ENCODE measurements at places on chromosomes 2 and 18.

DNA sequence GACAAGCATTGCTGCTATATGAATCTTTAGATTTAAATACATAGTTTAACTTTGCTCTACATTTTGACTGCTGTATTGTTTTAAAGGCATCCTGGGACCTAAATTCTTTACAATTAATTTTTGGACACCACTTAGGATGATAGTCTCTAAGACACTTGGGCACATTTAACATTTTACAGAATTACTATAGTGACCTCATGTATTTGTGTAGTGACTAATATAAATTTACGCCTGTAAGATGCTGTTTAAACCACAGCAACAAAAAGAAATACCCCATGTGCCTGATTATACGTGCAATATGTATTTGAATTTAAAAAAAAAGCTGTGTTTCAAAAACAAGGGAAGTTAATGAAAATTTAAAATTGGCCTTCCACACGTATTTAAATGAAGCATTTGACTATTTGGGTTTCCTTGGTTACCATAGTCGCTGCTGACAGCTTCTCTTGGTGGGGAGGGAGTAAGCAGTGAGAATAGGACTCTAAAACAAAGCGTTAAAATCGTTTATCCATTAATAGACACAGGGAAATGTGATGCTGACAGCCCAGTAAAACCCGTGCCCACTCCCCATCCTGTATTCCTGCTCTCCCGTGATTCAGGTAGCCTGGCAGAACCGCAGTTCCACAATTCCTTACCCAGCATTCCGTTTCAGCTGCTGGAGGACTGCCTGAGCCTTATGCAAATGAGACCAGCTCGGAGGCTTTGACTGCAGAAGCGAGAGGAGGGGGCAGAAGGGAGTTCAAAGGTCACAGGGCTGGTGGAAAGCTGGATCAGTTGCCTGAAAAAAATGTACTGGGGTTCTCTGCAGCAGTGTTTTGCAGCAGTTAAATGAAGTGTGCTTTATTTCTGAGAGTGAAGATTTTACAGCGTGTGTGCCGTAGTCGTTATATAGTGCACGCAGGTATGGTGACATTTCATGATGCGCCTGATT is 104.3 kb downstream of the CSRNP3 start:
- H3K27me3 ChIP-seq = peaks cover 17% of the 10 kb centered on the region
- no peaks in the 10 kb centered on the region for H3K4me1 ChIP-seq
- H3K27ac ChIP-seq = no peak overlapping the region
- H3K36me3 ChIP-seq = peaks cover 2% of the 10 kb centered on the region

- no peak for DNase-seq
- H3K4me3 ChIP-seq = no peak overlapping the region
- H3K4me1 ChIP-seq = no peaks in the 10 kb centered on the region
- no peak overlapping the region for H3K27ac ChIP-seq
- no peaks in the 10 kb centered on the region for H3K27me3 ChIP-seq
Observed at GRCh38 chr2:123040506-123040905, 984.6 kb upstream of the CNTNAP5 start.

DNA sequence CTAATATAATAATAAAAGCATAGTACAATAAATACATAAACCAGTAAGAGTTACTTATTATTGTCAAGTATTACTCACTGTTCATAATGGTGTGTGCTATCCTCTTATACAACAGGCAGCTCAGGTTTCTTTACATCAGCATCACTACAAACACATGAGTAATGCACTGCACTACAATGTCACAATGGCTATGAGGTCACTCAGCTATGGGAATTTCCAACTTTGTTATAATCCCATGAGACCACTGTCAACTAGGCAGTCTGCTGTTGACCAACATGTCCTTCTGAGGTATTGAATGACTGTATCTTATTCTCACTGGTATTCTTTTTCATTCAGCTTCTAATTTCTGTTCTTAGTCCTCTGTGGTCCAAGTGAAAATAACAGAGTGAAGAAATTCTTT is 250.4 kb upstream of the DSEL start:
- DNase-seq = no peak
- no peak overlapping the region for H3K4me3 ChIP-seq
- H3K27ac ChIP-seq = no peak overlapping the region
- no peaks in the 10 kb centered on the region for H3K4me1 ChIP-seq
- H3K36me3 ChIP-seq = no peaks in the 10 kb centered on the region

DNA sequence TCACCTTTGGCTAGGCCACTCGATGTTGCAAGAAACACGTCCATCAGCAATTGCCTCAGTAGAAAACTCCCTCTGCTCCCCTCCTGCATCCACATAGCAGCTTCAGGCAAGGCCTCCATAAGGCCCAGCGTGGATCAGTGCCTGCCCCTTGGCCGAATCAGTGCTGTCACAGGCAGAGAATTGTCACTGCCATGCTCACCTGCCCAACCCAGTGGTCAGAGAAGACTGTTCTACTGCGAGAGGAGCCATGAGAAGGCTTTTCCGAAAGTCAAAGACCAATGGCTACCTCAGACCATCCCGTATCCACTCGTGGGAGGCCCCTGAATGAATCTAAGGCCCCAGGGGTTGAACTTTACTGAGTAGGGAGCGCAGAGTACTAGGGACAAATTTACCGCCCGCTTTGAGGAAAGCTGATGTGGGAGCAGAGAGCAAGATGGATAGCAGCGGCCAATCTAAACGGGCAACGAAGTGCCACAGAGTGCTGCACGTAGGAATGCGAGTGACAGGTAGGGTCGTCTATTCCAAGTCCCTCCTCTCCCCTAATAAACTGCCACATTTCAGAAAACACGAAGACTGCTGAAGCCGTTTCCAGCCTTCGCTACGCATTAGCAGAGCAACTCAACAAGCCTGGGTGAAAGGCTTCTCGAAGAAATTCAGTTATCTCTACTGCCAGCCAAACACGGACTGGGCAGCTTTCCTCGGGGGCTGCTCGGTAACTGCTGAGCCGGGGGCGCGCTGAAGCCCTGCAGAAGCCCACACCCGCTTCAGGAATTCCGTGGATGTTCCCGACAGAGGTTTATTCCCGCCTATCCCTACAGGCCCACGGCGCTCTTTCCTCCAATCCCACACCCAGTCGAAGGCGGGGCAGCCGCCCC is 968 bp upstream of the RALBP1 start:
- H3K4me3 ChIP-seq = peak overlapping the region; percentile 97
- H3K27ac ChIP-seq = peak overlapping the region; percentile 94
- peaks cover 30% of the 10 kb centered on the region for H3K4me1 ChIP-seq
- peaks cover 26% of the 10 kb centered on the region for H3K27me3 ChIP-seq

GRCh38 chr2:160993654-160994061 is 166.6 kb upstream of the TANK start:
- DNase-seq = no peak
- H3K4me3 ChIP-seq = no peak overlapping the region
- no peak overlapping the region for H3K27ac ChIP-seq
- H3K36me3 ChIP-seq = no peaks in the 10 kb centered on the region
- H3K27me3 ChIP-seq = no peaks in the 10 kb centered on the region

All from central memory CD8-positive, alpha-beta T cell (primary cell).